ENCODE measurements at places on chromosomes 1 and 21. TPM values are rescaled to one million over a fixed set of nuclear protein-coding genes. Genes with fewer than 3 reads are reported as not detected.

Gene AKNAD1
- total RNA-seq, result not detected

GRCh38 chr1:6285336-6285735 is 24.4 kb upstream of the GPR153 start:
- no peak overlapping the region for H3K27ac ChIP-seq
- H3K36me3 ChIP-seq, result no peaks in the 10 kb centered on the region
- peaks cover 15% of the 10 kb centered on the region for H3K4me1 ChIP-seq

Gene FMO5
- not detected for total RNA-seq

Gene COL8A2
- total RNA-seq, result 0.08 TPM

Gene PI4KB
- total RNA-seq, result 82.3 TPM

DNA sequence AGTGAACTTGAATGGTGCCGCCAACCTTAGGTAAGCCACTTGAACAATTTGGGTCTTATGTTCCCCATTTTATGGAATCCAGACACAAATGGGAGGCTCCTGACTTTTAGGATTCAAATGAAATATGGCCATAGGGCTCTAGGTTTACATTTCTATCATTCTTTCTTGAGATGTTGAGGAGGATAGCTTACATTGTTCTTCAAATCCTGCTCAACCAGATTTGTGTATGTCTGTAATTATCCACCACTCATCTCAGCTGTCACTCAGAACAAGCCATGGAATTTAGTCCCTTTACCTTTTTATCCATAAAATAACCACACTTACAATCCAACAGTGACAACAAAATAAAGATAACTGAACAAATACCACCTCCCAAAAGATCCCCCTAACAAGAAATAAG is 682.9 kb upstream of the PTBP2 start:
- H3K36me3 ChIP-seq, result no peaks in the 10 kb centered on the region
- no peak overlapping the region for H3K27ac ChIP-seq
- DNase-seq, result no peak
- H3K4me3 ChIP-seq, result no peak overlapping the region
- H3K27me3 ChIP-seq, result no peaks in the 10 kb centered on the region

Gene OPTC
- total RNA-seq, result not detected

- no peaks in the 10 kb centered on the region for H3K36me3 ChIP-seq
- H3K4me3 ChIP-seq, result no peak overlapping the region
- no peak for DNase-seq
- no peak overlapping the region for H3K27ac ChIP-seq
- H3K4me1 ChIP-seq, result no peaks in the 10 kb centered on the region
These were observed 198.8 kb downstream of the AMY1C start for GRCh38 chr1:103948526-103948925.

Gene AKR7A3
- total RNA-seq, result 2.0 TPM

- H3K27me3 ChIP-seq, result peaks cover 11% of the 10 kb centered on the region
- DNase-seq, result no peak
- H3K27ac ChIP-seq, result no peak overlapping the region
- H3K4me1 ChIP-seq, result peaks cover 3% of the 10 kb centered on the region
- H3K4me3 ChIP-seq, result no peak overlapping the region
These were observed 1.6 kb downstream of the PADI2 start for GRCh38 chr1:17117451-17118265.

GRCh38 chr21:28834335-28835238 is 158.1 kb downstream of the LTN1 start:
- H3K27me3 ChIP-seq, result no peaks in the 10 kb centered on the region
- peak overlapping the region; percentile 79 for H3K27ac ChIP-seq
- no peak for DNase-seq
- peak overlapping the region; percentile 83 for H3K4me3 ChIP-seq
- no peaks in the 10 kb centered on the region for H3K36me3 ChIP-seq

DNA sequence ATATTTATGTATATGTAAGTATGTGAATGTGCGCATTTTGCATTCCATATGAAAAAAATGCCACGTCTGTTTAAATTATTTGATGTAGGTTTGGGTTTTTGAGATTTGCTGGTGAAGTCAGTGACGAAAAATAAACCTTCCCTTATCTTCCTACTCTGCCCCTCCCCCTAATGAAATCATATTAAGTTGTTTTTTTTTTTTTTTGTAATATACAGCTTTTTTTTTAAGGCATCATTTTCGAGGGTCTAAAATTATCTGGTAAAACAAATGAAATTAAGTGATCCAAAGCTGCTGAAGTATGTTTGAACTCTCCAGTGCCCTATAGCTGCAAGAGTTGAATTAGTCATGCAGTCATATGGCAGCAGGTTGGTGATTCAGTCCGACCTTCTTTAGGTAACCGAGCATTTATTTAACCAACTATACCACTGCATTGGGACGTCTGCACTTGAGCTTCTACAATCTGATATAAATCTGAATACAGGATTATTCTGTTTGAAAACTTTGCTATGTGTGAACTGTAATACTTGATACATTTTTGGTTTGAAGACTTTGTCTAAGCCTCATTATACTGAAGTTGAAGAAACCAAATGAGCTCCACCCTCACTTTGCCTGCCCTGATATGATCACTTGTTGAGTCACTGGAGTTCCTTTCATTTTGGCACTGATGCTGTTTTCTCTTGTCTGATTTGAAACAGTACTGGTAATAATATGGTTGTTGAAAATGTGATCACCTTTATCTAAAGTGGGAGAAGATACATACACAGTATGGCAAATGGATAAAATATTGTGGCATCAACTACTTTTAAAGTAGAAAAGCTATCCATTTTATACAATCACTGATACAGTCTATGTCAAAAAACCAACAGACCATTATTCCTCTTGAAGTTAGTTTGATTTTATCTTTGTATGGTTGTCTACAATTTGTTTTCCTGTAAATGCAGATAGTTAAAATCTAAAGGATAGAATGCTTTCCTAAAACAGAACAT is 11.7 kb downstream of the PDIK1L start:
- peaks cover 12% of the 10 kb centered on the region for H3K27me3 ChIP-seq
- peak overlapping the region; percentile 26 for H3K4me3 ChIP-seq
- H3K27ac ChIP-seq, result no peak overlapping the region
- H3K36me3 ChIP-seq, result peaks cover 15% of the 10 kb centered on the region
- no peak for DNase-seq

- no peak for DNase-seq
- peaks cover 50% of the 10 kb centered on the region for H3K4me1 ChIP-seq
These were observed 2.2 kb downstream of the RNF19B start for GRCh38 chr1:32962248-32962896.

Gene CFAP45
- total RNA-seq, result 0.38 TPM

DNA sequence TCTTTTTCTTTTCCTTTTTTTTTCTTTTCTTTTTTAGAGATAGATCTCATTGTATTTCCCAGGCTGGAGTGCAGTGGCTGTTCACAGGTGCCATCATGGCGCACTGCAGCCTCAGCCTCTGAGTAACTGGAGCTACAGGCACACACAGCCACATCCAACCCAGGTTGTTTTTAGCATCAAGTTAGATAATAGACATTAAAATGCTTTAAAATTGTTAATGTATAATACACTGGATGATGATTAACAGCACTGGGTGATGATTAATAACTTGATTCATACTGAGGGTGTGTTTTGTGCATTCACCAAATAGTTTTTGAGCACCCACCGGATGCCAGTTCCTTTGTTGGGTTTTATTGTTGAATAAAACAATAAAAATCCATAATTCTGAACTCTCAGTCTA is 75.2 kb downstream of the BEND5 start:
- no peaks in the 10 kb centered on the region for H3K36me3 ChIP-seq
- no peaks in the 10 kb centered on the region for H3K4me1 ChIP-seq
- DNase-seq, result no peak
- H3K27me3 ChIP-seq, result peaks cover 7% of the 10 kb centered on the region

Gene KCNJ6
- not detected for total RNA-seq

DNA sequence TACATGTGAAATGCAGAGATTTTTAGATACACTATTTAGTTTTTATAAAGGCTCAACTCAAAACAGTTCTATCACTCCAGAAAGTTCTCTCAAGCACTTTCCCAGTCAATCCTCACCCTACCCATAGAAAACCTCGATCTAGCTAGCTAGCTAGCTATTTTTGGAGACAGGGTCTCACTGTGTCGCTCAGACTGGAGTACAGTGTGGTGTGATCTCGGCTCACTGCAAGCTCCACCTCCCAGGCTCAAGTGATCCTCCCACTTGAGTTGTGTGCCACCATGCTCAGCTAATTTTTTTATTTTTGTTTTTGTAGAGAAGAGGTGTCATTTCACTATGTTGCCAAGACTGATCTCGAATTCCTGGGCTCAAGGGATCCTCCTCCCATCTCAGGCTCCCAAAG is 236.9 kb downstream of the RERE start:
- H3K36me3 ChIP-seq, result no peaks in the 10 kb centered on the region
- H3K27ac ChIP-seq, result no peak overlapping the region
- no peak for DNase-seq
- no peaks in the 10 kb centered on the region for H3K4me1 ChIP-seq

DNA sequence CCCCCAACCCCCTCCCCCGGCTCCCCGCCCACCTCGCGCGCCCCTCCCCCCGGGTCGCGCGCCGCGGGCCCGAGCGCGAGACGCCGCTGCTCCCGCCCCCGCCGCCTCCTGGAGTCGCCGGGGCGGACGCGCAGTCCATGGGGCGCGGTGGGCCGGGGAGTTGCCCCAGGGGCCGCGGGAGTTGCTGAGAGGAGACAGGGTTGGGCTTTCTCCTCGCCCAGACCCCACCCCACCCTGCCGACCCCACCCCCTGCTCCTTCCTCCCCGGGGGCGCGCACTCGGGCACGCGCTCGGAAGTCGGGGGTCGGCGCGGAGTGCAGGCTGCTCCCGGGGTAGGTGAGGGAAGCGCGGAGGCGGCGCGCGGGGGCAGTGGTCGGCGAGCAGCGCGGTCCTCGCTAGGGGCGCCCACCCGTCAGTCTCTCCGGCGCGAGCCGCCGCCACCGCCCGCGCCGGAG is at the start of gene LAMC1:
TSS of gene LAMC1 (plus strand) at position 275 of the 455 bp plus-strand sequence. CDS start 297 bp downstream, outside the sequence.
- peaks cover 37% of the 10 kb centered on the region for H3K27me3 ChIP-seq
- H3K4me3 ChIP-seq, result peak within 1 kb of the TSS; percentile 76
- no peak for DNase-seq
- no peak within 1 kb of the TSS for H3K27ac ChIP-seq
- H3K4me1 ChIP-seq, result peaks cover 18% of the 10 kb centered on the region
- peaks cover 4% of the 10 kb centered on the region for H3K36me3 ChIP-seq

Gene PPIH
- 102 TPM for total RNA-seq

- peaks cover 58% of the 10 kb centered on the region for H3K27me3 ChIP-seq
These were observed at the start of gene ACKR1 for GRCh38 chr1:159204161-159205141. ACKR1 (plus strand) TSS chr1:159204875; CDS start chr1:159204960, 85 bp downstream.

Gene ESRRG
- total RNA-seq, result not detected

Gene DENND2C
- 1.2 TPM for total RNA-seq

Gene TAS1R1
- not detected for total RNA-seq

DNA sequence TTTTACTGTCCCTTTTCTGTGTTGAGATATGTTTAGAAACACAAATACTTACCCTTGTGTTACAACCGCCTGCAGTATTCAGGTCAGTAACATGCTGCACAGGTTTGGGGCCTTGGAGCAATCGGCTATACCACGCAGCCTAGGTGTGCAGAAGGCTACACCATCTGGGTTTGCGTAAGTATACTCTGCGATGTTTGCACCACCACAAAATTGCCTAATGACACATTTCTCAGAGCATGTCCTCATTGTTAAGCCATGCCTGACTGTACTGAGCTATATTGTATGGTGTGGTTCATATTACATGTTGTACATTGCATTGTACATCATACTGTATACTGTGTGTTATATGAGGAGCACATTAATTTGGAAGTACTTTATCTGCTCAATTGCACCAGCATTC is 247.4 kb downstream of the RHOU start:
- H3K36me3 ChIP-seq, result no peaks in the 10 kb centered on the region
- no peak for DNase-seq
- no peak overlapping the region for H3K27ac ChIP-seq
- H3K27me3 ChIP-seq, result no peaks in the 10 kb centered on the region
- no peak overlapping the region for H3K4me3 ChIP-seq

GRCh38 chr1:31985430-31985829 is 28.2 kb upstream of the KHDRBS1 start:
- H3K27ac ChIP-seq, result peak overlapping the region; percentile 87
- no peak for DNase-seq
- H3K4me1 ChIP-seq, result peaks cover 53% of the 10 kb centered on the region
- no peaks in the 10 kb centered on the region for H3K36me3 ChIP-seq

- H3K4me1 ChIP-seq, result peaks cover 31% of the 10 kb centered on the region
- H3K27me3 ChIP-seq, result no peaks in the 10 kb centered on the region
- H3K27ac ChIP-seq, result peak overlapping the region; percentile 87
- no peaks in the 10 kb centered on the region for H3K36me3 ChIP-seq
- H3K4me3 ChIP-seq, result peak overlapping the region; percentile 96
These were observed 7.7 kb upstream of the MPZL1 start for GRCh38 chr1:167714098-167714438.

DNA sequence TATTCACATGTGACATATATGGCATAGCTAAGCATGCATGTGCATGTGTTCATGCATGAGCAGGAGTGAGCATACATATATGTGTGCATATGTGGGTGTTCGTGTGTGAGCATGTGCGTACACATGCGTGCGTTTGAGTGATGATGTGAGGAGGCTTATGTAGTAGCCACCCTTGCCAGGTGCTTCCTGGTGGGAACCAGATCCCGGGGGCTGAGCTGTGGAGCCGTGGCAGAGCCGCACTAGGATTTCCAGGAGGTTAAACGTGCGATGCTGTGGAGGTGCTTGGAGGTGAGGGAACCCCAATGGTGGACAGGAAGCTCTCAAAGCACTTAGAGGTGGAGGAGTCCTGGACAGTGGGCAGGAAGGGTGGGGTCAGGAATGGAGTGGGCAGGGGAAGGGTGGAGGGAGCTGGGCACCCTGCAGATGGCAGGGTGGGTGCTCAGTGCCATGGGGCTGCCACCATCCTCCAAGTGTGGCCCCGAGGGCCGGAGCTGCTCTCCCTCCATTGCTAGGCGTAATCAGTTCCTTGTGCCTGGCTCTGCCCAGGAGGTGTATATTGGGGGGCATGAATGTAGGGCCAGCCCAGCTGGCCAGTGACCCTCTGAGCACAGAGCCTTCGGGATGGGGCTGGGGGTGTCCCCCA is 48.5 kb downstream of the COL18A1 start:
- no peaks in the 10 kb centered on the region for H3K36me3 ChIP-seq
- H3K4me1 ChIP-seq, result no peaks in the 10 kb centered on the region
- no peak for DNase-seq
- H3K27ac ChIP-seq, result no peak overlapping the region

- H3K4me1 ChIP-seq, result no peaks in the 10 kb centered on the region
- DNase-seq, result no peak
- no peak overlapping the region for H3K27ac ChIP-seq
These were observed 80.3 kb downstream of the TENT5C start for GRCh38 chr1:117685936-117686806.

DNA sequence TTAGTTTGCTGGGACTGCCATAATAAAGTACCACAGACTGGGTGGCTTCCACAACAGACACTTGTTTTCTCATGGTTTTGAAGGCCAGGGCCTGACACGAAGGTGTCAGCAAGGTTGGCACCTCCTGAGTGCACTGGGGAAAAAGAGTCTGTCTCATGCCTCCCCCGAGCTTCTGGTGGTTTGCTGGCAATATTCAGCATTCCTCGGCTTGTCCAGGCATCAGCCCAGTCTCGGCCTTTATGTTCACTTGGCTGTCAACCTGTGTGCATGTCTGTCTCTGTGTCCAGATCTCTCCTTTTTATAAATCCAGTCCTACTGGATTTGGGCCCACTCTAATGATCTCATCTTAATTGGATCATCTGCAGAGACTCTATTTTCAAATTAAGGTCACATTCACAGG is 72.6 kb downstream of the DOP1B start:
- peaks cover 2% of the 10 kb centered on the region for H3K4me1 ChIP-seq
- H3K4me3 ChIP-seq, result no peak overlapping the region
- H3K27ac ChIP-seq, result no peak overlapping the region
- H3K36me3 ChIP-seq, result no peaks in the 10 kb centered on the region
- H3K27me3 ChIP-seq, result no peaks in the 10 kb centered on the region

GRCh38 chr1:113861641-113862040 is 9.9 kb downstream of the PTPN22 start:
- H3K27ac ChIP-seq, result peak overlapping the region; percentile 74
- no peaks in the 10 kb centered on the region for H3K27me3 ChIP-seq
- no peak for DNase-seq
- peaks cover 56% of the 10 kb centered on the region for H3K4me1 ChIP-seq
- peaks cover 11% of the 10 kb centered on the region for H3K36me3 ChIP-seq

All from natural killer cell treated with Interleukin-12 subunit alpha and Interleukin-12 subunit beta and Interleukin-15 and Interleukin-18, amount 100 ng/mL, for 72 hours (primary cell).